Activated gamma-delta T cell treated with Interleukin-2 at 50 U/mL for 16 hours (primary cell): ENCODE measurements at places on chromosomes 3 and 15.

GRCh38 chr15:31083370-31083780, 18.1 kb downstream of the TRPM1 start:
- DNase-seq, result no peak

- no peak for DNase-seq
These were observed 15.3 kb upstream of the MYLK start for GRCh38 chr3:123899300-123899865.

GRCh38 chr3:132535575-132536441, 61.3 kb upstream of the ACKR4 start:
- peak; percentile 48 for DNase-seq

DNA sequence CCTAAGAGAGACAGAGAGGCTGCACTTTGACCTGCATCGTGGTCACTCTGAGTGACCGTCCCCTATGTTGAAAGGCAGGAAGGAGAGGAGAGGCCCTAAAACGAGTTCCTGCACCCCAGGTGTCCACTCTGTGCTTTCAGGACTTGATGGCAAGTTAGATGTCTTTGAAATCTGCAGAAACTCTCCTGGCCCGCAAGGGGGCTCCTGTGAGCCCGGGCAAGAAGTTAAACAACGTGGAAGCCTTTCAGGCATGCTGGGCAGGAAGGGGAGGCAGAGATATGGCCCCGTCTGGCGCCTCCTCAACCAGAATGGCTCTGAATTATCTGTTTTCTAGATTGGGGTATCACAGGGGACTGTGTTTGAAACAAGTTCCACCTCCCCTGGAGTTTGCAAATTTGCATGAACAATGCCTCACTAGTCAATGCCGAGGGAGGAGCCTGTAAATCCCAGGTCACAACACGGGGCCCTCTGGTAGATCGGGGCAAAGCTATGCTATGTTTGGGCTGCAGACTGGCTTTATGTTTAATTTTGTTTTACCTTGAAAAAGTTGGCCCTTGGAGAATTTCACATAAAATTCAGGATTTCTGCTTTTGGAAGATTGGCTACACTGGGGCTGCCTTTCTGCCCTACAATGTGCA, 9.8 kb downstream of the CTXND1 start:
- DNase-seq, result no peak

GRCh38 chr3:194617143-194617671, 16.0 kb downstream of the TMEM44 start:
- no peak for DNase-seq
